ENCODE measurements at places on chromosomes 13 and 19.
A peak's percentile ranks its signal among the peaks of the same experiment; 100 is the strongest.

DNA sequence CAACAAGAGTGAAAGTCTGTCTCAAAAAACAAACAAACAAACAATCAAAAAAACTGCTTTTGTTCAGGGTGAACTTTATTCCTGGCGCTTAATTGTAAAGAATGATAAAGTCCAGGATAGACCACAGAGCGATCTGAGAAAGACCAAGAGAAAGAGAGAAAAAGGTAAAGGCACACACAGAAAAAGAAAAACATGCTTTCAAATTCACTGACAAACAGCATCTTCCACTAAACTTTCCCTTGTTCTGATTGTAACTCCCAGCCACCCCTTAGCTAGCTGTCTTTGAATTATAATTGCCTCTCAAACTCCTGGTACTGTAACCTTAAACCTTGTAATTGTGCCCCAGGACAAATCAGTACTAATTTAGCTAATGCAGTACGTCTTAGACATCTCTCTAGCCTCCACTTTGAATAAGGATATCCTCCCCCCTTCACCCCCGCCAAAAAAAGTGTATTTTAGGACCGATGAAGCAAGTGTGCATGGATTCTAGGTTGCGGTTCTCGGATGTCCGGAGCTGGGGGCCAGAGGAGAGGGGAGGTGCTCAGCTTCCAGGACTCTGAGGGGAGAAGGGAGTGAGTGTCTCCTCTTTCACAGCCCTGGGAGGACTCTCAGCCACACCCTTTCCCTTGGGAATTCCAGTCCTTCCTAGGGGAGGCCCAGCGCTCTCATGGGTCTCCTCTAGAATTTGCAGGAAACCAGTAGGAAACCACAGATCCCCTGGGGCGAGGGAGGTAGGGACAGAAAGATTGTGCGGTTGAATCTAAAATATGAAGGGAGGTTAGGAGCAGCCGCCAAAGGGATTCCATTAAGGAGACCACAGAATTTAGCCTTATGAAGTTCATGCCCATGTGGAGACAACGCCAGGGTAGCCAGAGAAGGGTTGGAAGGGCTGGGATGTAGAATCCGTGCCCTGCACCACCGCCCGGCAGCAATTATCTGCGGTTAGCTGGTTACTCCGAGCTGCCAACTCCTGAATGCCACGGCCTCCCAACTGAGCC is 19.7 kb downstream of the ZNF536 start:
- DNase-seq: no peak

DNA sequence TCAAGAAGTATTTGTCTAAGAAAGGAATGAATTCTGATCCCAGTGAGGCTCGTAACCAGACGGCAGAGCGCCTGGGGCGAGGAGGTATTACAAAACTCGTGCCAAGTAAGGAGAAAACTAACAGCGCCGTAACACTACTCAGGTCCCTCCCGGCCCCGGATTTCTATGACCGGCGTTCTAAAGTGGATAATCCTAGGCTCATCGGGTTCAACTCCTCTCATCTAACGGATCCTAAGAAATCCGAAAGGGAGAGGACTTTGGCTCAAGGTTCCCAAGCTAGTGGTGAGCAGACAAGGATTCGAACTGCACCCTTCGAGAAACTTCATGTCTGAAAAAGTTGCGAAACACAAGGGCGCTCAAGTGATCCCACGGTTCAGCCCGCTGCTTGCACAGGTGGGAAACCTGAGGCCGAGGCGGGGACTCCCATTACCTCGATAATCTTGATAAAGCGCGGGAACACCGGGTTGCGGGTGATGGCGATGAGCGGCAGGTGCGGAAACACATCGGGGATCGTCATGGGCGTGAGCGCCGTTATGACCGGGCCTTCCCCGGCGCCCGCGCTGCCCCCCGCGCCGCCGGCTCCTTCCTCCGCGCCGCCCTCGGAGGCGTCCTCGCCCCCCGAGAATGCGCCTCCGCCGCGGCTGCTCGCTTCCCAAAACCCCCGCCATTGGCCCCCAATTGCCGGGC is 529 bp downstream of the LONP1 start:
- no peak for DNase-seq

DNA sequence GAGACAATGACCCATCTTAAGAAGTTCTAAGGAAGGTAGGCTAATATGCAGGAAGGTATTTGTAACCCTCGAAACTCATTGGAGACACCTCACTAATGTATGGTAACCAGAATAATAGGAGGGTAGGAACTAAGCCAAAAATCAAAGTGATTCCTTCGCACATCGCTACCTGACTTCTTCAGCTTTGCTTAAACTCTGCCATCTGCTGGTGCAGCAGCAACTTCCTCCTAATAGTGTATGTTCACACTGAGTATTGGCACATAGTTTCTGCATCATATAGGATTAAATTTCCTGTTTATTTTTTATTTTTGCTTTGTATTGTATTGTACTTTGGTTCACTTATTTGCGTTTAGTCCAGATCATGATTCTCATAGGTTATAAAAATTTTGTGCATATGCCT is 676.2 kb downstream of the GPC5 start:
- no peak for DNase-seq

DNA sequence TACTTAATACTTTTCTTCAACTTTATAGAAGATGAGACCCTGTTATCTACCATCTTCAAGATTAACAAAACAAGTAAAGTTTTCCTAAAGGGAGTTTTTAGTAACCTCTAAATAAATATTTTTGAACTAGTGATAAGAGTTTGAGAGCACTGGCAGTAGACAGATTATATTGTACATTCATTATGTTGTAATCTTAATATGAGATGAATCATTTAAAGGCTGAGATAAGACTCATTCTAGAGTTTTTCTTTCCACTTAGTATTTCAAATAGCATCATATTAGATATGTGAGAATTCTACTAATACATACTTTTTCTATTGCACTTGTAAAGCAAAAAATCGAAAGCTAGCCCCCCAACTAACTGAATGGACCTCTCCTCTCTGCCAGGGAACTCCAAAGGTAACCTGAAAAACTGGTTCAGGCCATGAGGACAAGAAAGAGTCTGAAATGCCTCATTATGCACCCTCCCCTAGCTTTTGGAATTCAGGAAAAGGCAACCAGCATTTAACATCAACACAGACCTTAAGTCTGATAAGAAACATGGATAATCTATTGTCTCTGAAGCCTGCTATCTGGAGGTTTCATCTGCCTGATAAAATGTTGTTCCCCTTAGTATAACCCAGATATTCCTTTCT is 875.4 kb upstream of the SLC10A2 start:
- DNase-seq: no peak

- peak; percentile 63 for DNase-seq
These were observed 11.0 kb downstream of the CTU1 start for GRCh38 chr19:51097166-51097738.

- DNase-seq: no peak
These were observed 13.8 kb downstream of the SPINT2 start for GRCh38 chr19:38277969-38278680.

GRCh38 chr13:55155046-55155445 is 1985.7 kb upstream of the PRR20A start:
- DNase-seq: no peak

GRCh38 chr13:21670883-21671619 is at the start of gene FGF9:
Gene FGF9, plus strand, starts transcription at chr13:21671073. Its CDS starts 840 bp downstream, at chr13:21671913.
- DNase-seq: peak; percentile 52

DNA sequence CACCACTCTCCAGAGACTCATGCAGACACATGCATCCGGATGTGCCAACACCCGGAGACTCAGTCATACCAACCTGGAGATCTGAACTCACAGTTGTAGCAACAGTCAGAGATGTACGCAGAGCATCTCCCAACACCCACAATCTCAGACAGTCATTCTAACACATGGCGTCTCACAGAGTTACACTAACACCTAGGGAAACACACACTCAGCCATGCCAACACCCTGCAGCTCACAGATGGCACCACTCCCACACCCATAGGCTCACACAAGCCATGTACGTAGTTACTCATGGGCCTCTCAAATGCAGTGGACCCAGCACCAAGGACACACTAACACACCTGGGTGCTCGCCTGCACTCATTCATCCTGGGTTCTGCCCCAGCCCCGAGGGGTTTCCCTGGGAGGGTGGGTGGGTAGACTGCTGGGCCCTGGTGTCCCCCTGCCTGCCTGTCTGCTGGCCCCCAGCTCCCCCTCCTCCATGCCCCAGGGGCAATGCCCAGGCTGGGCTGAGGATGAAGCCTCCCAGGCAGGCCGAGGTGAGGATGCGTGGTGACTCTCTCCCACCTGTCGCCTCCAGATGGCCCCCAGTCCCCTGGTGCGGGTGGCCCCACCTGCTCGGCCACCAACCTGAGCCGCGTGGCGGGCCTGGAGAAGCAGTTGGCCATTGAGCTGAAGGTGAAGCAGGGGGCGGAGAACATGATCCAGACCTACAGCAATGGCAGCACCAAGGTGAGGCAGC is 10.0 kb downstream of the PKN1 start:
- DNase-seq: no peak

GRCh38 chr19:18045307-18046050 is 37.5 kb downstream of the ARRDC2 start:
- no peak for DNase-seq

DNA sequence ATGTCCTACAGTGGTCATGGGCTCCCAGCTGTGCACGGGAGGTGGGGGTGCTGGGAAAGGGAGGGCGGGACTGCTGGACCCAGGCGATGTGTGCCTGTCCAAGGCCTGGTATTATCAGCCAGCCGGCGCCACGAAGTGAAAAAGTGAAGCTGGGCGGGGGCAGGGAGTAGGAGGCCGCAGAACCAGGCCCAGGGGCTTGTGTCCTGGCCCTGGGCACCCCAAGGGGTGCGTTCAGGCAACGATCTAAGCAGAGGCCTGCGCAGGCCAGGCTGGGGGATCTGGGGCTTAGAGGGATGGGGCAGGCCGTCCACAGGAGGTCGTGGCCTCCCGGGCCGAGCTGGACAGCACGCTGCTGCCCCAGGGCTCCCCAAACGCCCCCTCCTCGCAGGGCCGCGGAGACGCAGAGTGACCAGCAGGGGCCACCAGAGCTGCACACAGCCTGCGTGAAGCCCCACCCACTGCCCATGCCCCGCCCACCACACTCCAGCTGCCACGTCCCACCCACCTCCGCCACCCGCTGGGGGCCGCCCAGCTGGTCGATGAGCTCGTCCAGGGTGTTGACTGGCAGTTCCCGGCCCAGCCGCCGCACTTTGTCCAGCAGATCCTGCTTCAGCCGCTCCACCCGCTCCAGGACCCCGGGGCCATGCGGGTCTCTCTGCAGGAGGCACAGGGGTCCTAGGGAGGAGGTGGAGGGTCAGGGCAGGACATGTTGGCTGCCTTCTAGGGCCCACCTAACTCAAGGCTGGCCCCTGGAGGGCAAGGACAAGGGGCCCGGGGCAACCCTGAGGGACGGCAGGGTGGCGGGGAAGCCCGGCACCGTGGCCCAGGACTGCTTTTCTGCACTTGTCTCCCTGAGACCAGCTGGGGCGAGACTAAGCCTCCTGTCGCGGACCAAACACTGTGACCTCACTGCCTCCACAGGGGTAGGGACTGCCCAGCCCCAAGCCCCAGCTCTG is 9.5 kb downstream of the GPX4 start:
- peak; percentile 58 for DNase-seq

DNA sequence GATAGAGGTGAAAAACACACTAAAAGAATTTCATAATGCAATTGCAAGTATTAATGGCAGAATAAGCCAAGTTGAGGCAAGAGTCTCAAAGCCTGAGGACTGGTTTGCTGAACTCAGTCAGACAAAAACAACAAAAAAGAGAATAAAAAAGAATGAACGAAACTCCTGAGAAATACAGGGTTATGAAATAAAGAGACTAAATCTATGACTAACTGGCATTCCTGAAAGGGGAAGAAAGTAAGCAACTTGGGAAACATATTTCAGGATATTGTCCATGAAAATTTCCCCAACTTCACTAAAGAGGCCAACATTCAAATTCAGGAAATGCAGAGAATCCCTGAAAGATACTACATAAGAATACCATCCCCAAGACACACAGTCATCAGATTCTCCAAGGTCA is 47.8 kb downstream of the UBL3 start:
- no peak for DNase-seq

DNA sequence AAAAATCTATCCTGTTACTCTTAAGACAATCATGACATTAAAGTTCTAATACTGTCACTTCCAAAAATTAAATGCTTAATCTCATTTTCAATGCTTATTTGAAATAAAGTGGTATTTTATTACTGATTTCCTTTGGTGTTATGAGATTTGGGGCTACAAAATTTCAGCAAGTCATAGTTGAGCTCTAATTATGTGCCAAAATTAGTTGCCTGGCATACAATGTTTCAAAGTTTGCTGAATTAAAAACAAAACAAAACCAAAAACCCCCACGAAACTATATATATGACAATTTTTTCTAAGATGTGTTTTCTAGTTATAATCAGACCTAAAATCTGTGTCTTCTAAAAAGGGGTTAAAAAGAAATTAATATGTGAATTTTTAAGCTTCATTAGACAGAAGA is 62.2 kb downstream of the KCNRG start:
- DNase-seq: no peak

- no peak for DNase-seq
These were observed 69.7 kb upstream of the C1QTNF9B start for GRCh38 chr13:23966691-23967615.

DNA sequence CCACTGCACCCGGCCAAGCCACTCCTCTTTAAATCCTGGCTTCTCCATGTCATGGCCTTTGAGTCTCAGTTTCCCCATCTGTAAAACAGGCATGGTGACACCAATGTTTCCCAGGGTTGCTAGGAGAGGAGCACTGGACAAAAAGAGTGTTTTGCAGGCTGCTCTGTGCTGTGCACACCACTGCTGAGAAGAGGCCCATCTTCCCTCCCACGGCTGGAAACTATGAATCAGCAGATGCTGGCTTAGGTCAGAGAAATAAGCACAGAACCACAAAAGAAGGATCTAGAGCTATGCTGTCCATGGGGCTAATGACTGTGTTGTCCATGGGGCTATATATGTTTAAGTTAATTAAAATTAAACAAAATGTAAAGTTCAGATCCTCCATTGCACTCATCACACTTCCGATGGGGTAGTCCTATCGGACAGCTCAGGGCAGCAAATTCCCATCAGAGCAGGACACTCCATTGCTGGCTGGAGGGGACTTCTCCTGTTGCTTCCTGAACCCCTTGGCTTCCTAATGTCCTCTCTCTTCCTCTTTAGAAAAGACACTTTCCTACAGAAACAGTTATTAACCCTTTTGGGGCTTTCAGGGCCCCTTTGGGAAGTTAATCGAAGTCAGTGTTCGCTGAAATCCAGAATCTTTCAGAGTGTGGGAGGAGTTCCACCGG is 37.1 kb downstream of the TSHZ3 start:
- DNase-seq: no peak

- no peak for DNase-seq
These were observed 562.5 kb downstream of the EFNB2 start for GRCh38 chr13:105972811-105973590.

DNA sequence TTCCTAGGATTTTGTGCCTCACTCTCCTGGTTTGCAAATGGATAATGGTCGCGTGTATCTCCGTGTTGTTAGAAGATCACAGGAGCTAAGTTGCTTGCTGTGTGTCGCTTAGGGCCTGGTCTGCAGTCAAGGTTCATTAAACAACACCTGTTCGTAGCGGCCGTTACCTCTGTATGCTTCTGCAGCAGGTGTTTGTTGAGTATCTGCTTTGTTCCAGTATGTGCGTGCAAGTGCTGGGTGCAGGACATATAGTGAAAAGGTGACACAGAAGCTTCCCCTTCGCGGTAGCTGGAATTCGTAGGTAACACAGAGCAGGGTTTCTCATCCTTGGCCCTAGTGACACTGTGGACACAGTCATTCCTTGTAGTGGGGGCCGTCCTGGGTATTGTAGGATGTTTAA is 5.4 kb downstream of the MED25 start:
- no peak for DNase-seq

Data from stimulated activated CD4-positive, alpha-beta T cell treated with anti-CD3 and anti-CD28 coated beads, Interleukin-1b, Interleukin-23, amount 100 ng/mL, for 1 hour (primary cell).